ENCODE measurements at places on chromosomes 1 and 21.
A peak's percentile ranks its signal among the peaks of the same experiment; 100 is the strongest.

GRCh38 chr1:239893127-239893731 lies 198.5 kb upstream of the FMN2 start:
- DNase-seq: no peak

GRCh38 chr21:25691976-25692375 lies 42.7 kb downstream of the ATP5PF start:
- DNase-seq: no peak

- no peak for DNase-seq
These were observed 19.1 kb upstream of the KIAA1614 start for GRCh38 chr1:180893614-180894013.

DNA sequence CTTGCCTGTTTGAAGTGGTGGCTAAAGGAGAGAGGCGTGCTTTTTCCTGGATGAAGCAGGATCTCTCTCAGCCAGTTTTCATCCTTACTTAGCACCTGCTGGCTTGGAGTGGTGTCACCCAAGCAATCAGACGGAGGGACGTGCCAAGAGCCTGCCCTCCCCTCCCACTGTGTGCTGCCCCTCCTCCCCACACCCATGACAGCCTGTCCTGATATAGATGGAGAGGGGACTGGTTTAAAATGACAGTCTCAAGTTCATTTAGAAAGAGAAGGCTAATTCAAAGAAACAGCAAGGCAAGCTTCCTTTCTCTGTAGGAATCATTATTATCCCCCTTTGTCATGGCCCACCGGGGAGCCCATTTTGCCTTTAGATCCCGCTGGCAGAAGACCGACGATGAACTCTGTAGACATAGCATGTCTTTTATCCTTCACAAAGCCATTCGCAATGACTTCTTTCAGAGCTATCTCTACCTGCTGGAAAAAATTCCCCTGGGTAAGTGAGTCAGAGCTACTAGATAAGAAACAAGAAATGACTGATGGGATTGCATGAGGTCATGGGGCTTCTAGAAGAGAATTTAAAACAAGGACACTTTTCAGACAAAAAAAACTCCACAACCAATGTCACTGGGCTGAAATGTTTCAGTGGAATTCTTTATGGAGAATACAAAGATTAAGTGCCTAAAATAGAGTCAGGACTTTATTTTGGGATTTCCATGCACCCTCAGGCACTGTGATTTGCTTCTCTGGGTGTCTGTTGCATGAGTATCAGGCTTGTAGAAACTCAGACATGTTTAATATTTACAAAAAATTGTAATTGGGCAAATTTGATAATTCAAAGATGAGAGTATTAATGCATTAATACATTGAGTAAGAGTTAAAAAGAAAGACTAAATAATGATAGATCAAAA lies at the start of gene NTMT2:
Gene NTMT2 (plus strand): TSS at position 190 of the 907 bp plus-strand sequence. CDS start 149 bp downstream, at position 339.
- no peak for DNase-seq

GRCh38 chr1:37071829-37072228 lies 37.5 kb upstream of the GRIK3 start:
- DNase-seq: no peak

GRCh38 chr1:7346070-7346596 lies 425.0 kb upstream of the VAMP3 start:
- no peak for DNase-seq

- DNase-seq: no peak
These were observed 838 bp upstream of the DISP1 start for GRCh38 chr1:222813866-222814535.

GRCh38 chr1:216535059-216535458 lies 111.8 kb upstream of the USH2A start:
- no peak for DNase-seq

DNA sequence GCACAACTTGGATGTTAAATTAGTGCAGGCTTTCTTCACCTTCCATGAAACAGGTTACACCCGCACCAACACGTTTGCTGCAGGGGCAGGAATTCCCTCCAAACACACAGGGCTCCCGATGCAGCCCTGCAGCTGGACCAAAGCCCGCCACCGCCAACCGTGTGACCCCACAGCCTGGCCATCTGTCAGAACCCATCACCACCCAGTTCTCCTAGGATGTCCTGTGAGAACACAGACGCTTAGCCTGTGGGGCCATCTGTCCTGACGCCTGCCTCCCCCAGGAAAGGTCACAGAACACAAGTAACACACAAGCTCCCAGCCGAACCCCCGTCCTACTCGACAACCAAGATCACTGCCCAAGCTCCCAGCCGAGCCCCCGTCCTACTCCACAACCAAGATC lies 108.1 kb downstream of the NPHP4 start:
- no peak for DNase-seq

DNA sequence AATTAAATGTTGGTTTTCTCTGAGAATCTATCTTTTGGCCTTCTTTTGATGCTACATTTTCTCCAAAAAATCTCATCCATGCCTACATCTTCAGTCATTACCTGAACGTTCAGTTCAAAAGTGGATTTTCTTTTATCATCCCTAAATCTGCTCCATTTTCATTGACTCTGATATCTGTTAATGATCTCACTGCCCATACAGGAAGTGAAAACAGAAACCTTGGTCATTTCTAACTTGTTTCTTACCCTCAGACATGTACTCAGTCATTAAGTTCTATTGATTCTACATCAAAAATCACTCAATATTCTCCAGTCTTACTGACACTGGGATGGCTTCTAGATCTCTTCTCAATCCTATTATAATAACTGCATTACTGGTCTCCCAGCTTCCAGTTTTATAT lies 22.7 kb downstream of the PRKACB start:
- DNase-seq: no peak

- DNase-seq: no peak
These were observed 23.5 kb downstream of the ASB17 start for GRCh38 chr1:75908717-75909152.

- DNase-seq: no peak
These were observed 83.4 kb downstream of the LYST start for GRCh38 chr1:235783148-235783776.

DNA sequence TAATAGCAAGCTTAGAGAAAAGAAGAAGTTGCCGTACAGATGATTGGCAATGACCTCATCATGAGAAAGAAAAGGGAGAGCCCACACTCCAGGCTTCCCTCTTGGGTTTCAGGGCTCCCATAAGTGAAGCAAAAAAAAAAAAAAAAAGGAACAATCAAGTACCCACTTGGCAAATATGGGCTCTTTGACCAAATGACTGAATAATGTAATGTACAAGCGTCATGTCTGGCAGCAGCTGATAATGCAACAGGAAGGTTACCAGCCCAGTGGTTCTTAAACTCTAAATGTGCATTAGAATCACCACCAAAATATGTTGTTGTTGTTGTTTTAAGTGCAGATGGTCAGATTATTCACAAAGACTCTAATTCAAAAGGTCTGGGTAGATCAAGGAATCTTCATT lies 13.5 kb downstream of the TNFSF4 start:
- DNase-seq: no peak

DNA sequence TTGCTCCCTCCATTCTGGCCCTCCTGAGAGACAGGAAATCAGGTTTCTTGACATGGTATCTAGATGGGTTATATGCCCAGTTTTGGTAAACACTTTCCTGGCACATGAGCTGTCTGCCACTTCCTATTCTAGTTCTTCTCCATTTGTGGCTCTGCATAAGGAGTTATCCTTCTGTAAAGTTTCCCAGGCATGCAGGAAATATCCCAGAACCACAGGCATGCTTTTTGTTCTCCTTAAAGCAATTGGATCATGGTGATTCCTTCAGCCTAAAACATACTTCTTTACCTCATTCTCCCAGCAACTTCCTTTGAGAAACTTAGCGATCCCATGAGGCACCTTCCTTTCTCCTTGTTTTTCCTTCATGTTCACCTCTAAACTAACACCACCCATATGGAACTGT lies 199.8 kb downstream of the CRB1 start:
- DNase-seq: no peak

GRCh38 chr1:199064971-199065370 lies 426.1 kb downstream of the PTPRC start:
- no peak for DNase-seq

- DNase-seq: no peak
These were observed 110.6 kb downstream of the HS2ST1 start for GRCh38 chr1:87024936-87025540.

- peak; percentile 9 for DNase-seq
These were observed at the start of gene FAAH for GRCh38 chr1:46394108-46394871. Gene FAAH (plus strand): TSS chr1:46394317. CDS start chr1:46394349, 32 bp downstream.

DNA sequence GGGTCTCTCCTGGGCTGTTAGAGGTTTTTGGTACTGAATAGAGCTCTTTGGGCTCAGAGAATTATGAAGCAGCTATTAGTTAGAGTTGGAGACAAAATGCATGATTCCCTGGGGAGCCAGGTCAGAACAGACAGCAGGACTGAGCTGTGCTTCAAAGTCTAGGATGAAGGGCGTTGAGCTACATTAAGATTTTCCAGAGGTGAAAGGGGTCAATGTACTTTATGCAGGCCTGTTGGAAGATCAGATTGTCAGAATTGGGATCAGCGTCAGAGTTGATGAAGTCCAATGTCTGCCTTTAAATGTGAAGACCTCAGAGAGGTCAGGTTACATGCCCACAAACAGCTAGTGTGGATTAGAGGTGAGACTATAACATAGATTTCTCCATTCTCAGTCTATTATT lies 53.8 kb downstream of the RGS5 start:
- no peak for DNase-seq

DNA sequence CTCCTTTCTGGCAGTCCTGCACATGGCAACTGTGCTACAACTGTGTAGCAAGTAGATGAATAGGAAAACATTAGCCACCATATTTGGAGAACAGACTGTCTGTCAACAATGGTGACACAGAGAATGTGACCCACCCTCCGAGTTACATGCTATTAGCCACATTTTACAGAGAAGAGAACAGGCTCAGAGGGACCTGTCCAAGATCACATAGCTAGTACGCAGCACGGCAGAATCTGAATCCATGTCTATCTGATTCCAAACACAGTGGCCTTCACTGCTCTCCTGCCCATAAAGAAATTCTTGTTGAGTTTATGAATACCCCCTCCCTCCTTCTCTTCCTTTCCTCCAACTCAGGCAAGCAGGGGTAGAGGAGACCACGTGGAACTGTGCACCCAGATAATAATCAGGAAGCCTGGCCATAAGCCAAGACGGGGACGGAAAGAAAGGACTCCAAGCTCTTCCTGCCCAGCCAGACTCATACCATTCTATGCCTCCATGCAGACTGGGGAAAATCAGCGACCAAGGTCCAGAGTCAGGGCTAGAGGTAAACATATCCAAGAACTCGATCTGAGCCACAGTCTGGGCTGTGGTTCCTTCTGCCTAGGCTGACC lies 78.8 kb downstream of the TRABD2B start:
- DNase-seq: no peak

GRCh38 chr1:217336724-217337123 lies 294.2 kb downstream of the GPATCH2 start:
- no peak for DNase-seq

DNA sequence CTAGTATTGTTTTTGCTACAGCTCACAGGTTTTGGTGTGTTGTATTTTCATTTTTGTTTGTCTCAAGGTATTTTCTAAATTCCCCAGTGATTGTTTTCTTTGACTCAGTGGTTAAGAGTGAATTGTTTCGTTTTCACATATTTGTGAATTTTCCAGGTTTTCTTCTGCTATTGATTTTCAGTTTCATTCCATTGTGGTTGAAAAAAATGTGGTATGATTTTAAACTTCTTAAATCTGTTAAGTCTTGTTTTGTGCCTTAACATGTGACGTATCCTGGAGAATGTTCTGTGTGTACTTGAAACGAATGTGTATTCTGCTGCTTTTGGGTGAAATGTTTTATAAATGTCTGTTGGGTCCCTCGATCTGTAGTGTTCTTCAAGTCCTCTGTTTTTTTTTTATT lies 117.9 kb downstream of the KIF26B start:
- no peak for DNase-seq

DNA sequence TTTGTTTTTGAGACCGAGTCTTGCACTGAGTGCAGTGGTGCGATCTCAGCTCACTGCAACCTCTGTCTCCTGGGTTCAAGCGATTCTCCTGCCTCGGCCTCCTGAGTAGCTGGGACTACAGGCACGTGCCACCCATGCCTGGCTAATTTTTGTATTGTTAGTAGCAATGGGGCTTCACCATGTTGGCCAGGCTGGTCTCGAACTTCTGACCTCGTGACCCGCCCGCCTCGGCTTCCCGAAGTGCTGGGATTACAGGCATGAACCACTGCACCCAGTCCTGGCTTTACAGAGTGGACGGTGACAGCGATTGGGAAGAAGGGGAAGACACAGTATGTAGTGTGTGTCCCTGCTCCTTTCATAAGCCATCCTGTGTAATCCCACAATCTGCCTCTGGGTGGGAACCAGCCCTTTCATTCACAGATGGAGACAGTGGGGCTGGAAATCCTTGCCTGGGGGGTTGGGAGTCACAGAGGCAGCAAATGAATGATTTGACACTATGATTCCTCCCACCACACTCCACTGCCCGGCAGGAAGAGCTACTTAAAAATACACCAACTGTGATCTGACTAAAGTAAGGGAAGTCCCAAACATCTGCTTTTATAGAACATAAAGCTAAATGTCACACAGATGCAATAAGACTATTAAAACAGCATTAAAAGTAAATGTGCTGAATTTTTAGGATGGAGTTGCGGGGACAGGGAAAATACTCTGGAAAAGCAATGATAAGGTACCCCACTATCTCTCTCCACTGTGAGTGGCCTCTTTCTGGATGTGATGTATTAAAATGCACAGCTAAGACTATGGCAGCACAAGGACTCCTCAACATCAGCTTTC lies 4.5 kb downstream of the PARP1 start:
- no peak for DNase-seq

- DNase-seq: no peak
These were observed 480.4 kb upstream of the CAMK1G start for GRCh38 chr1:209103092-209103491.

DNA sequence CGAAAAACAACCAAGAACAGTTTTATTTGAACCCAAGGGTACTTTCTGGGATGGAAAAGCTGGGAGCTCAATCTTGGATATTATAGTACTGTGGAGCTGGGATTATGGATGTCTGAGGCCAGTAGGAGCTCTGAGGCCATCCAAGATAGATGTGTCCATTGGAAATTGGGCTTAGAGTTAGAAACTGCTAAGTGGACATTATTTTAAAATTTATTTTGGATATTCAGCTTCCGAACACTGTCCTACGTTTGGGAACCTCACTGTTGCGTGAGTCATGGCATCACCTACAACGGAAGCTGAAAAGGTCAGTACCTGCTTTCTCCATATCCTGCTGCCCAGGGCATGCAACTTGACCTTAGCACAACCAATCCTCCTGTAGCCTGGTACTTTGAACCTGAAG lies 61.0 kb downstream of the RYR2 start:
- no peak for DNase-seq

DNA sequence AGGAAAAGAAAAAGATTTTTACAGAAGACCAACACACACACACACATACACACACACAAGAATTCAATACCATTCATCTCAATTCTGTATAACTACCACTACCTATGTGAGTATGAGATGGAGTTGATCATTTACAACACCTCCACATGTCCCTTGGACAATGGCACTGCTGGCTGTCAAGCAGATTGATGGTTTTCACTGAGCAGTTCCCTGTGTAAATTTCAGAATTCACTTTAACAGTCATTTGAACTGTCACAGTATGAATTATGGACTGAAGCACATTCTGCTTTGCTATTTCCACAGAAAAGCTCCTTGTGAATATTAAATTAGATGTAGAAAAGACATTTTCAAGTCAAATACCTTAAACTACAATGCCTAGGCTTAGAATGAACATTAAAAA lies 14.3 kb downstream of the KCNT2 start:
- DNase-seq: no peak
